ENCODE measurements at places on chromosomes 2 and 18. TPM values are rescaled to one million over a fixed set of nuclear protein-coding genes. Genes with fewer than 3 reads are reported as not detected.
A peak's percentile ranks its signal among the peaks of the same experiment; 100 is the strongest.

Gene CUL3
- 72.6 TPM for total RNA-seq

Gene CCDC85A
- total RNA-seq, result 1.4 TPM

Gene CEP68
- total RNA-seq, result 31.6 TPM

Gene RBKS
- total RNA-seq, result 1.9 TPM

Gene MRO
- 3.2 TPM for total RNA-seq

Gene DUSP2
- 18.0 TPM for total RNA-seq

Gene FAM98A
- 51.1 TPM for total RNA-seq

DNA sequence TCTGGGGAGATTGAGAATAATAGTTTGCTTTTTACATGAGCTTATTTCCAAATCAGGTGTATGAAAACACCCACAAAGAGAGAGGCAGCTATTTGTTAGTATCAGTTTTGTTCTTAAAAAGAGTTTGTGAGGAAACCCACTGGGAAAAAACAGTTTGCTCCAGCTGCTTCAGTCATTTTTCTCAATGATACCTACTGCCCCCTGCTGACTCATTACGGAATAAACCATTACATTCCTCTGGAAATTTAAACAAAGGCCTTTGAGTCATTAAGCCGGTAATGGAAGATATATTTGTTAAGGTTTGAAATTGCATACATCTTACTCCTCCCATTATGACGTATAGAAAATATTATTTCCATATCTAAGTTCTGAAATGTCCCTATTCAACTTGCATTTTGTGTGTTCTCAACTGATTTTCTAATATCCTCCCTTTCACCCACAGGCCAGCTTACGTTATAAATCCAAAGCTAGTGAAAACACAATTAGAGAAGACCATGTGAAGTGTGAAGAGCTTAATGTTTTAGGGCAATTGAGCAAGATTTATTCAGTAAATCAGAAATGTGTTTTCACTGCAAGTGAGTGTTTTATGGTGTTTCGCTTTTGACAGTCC lies 761.6 kb downstream of the DSC3 start:
- no peaks in the 10 kb centered on the region for H3K4me1 ChIP-seq
- no peaks in the 10 kb centered on the region for H3K36me3 ChIP-seq

DNA sequence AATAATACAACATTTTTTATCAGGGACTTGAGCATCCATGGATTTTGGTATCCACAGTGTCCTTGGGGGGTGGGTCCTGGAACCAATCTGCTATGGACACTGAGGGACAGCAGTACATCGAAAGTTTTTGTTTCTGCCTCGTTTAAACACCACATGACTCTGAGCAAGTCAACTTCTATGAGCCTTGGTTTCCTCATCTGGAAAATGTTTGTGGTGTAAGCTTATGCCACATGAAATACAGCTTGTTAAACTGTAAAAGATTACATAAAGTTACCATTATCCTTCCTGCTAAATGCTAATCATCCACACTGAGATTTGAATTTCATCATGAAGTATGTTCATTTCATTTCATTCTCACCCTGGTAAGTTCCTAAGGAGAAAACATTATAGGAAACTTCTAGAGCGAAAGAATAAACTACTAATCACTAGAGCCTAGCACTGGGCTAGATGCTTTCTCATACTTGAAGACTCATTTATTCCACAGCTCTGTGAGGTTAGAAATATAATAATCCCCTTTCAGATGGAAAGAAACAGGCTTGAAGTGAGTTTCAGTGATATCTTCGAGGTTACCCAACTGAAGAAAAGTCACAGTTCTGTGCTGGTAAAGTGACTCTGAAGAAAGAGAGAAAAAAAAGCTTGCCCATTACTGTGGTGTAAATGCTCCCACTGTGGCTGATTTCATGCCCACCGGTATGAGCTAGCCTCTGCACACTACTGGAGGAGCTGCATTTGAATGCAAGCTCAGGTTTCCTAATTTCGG lies 29.2 kb downstream of the MCFD2 start:
- no peaks in the 10 kb centered on the region for H3K27me3 ChIP-seq
- no peak overlapping the region for H3K27ac ChIP-seq
- H3K36me3 ChIP-seq, result no peaks in the 10 kb centered on the region
- peaks cover 7% of the 10 kb centered on the region for H3K4me1 ChIP-seq
- no peak overlapping the region for H3K4me3 ChIP-seq
- no peak for DNase-seq

GRCh38 chr18:46466234-46467160 lies 190.5 kb downstream of the LOXHD1 start:
- DNase-seq, result no peak
- no peaks in the 10 kb centered on the region for H3K4me1 ChIP-seq
- no peaks in the 10 kb centered on the region for H3K27me3 ChIP-seq

GRCh38 chr2:3073704-3074103 lies 303.9 kb downstream of the EIPR1 start:
- no peaks in the 10 kb centered on the region for H3K4me1 ChIP-seq
- H3K4me3 ChIP-seq, result no peak overlapping the region
- no peak for DNase-seq

DNA sequence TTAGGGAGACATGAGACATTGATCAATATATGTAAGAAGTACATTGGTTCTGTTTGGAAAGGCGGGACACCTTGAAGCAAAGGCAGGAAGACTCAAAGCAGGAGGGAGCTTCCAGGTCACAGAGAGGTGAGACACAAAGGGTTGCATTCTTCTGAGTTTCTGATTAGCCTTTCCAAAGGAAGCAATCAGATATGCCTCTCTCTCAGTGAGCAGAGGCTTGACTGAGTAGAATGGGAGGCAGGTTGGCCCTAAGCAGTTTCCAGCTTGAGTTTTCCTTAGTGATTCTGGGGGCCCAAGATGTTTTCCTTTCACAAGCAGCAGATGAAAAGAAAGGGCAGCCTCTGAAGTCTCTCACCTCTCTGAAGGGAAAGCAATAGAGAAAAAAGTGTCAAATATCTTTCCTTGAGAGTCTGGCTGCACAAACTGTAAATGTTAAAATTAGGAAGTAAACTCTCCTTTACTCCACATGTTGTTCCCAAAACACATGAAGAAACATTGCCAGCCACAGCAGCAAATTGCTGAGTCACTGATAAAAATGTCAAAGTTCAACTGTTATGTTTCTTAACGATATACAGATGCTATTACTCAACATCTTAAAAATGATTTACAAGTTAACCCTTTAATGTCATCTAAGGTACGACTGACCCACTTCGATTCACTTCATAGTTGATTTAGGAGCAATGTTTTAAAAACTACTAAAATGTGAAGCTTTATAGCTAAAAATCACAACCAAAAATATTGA lies 40.3 kb downstream of the CYB5A start:
- peak; percentile 46 for DNase-seq
- no peaks in the 10 kb centered on the region for H3K36me3 ChIP-seq
- H3K4me1 ChIP-seq, result peaks cover 28% of the 10 kb centered on the region
- H3K27me3 ChIP-seq, result no peaks in the 10 kb centered on the region
- H3K27ac ChIP-seq, result peak overlapping the region; percentile 75
- H3K4me3 ChIP-seq, result no peak overlapping the region

DNA sequence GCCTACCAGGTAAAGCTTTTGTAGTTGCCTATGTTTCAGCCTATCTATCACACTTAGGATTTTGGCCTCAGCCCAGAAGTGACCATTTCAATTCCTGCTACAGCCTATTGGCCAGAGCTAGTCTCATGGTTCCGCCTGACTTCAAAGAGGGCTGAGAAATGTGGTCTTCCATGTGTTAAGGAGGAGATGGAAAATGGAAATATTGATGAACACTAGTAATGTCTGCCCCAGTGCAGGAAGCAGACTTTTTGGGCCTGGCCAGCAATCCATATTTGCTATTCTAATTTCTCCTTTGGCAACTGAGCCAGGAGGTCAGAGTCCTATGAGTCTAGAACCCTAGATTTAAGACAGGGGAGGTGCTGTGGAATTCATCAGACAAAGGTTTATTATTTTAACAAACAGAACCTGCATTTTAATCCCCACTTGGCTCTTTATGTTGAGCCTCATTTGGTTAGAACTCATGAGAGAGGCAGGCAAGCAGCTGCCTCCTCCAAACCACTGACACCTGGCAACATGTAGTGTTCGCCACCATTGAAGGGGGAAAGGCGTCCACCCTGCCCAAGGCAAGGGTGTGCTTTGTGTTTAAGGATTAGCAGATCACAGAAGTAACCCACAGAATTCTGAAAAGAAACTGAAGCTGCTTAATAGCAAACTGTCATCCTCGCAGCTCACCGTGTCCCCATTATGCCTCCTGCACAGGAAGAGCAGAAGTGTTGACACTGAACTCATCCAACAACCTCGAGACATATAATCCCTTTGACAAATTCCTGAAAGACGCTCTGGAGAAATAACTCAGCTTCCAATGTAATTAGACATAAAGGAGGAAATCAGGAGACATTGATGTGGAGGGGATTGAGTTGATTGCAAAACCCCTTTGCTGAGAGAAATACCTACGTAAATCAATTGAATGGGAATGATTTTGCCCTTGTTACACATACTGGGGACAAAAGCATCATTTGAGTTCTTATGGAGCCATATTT lies 47.7 kb upstream of the SCG2 start:
- H3K27me3 ChIP-seq, result no peaks in the 10 kb centered on the region
- no peaks in the 10 kb centered on the region for H3K36me3 ChIP-seq

- no peaks in the 10 kb centered on the region for H3K4me1 ChIP-seq
- no peak for DNase-seq
- H3K4me3 ChIP-seq, result no peak overlapping the region
Measured at GRCh38 chr2:221018262-221018661, 553.8 kb downstream of the EPHA4 start.

GRCh38 chr2:40534528-40534927 lies 82.6 kb upstream of the SLC8A1 start:
- no peak overlapping the region for H3K27ac ChIP-seq
- H3K4me1 ChIP-seq, result no peaks in the 10 kb centered on the region
- DNase-seq, result no peak
- no peak overlapping the region for H3K4me3 ChIP-seq

DNA sequence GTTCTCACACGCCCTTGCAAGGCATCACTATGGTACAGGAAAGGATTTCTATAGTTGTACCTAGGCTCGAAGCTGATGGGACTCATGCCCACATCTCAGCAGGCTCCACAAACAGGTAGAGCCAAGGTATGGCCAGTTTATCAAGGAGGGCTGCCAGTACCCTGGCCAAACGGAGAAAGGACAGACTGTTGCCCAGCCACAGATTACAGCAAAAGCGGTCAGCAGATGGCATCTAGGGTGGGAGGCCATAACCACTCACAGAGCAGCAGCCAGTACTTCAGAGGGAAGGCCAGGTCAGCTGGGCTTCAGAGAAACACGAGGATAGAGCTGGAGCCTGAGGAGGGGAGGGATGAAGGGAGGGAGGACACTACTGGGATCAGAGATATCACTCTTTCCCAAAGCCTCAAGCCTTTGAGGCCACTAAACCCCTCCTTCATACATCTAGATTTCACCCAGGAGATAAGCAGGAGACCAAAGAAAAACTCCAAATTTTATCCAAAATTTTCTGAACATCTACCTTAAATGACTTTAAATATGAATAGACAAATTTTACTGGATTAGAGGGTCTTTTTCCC lies 904.2 kb upstream of the NXPH2 start:
- no peaks in the 10 kb centered on the region for H3K36me3 ChIP-seq
- no peak for DNase-seq
- no peak overlapping the region for H3K27ac ChIP-seq
- no peaks in the 10 kb centered on the region for H3K4me1 ChIP-seq
- H3K4me3 ChIP-seq, result no peak overlapping the region

DNA sequence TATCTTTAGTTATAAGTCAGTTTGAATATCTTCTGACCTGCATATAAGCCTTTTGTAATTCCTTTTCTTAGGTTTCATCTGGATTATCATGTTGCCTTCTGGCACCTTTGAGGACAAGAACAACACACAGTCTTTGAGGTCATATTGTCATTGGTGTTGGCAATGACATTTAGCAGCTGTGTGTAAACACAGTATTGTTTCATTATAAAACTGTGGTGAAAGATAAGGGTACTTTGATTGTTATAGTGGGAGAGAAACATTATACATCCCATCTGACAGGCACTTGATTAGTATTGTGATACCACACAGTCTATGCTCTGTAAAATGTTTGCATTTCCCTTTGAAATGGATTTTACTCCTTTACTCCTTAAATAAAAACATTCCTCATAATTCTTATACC lies 313.5 kb downstream of the RPRM start:
- no peak overlapping the region for H3K27ac ChIP-seq
- H3K27me3 ChIP-seq, result no peaks in the 10 kb centered on the region
- no peak overlapping the region for H3K4me3 ChIP-seq
- H3K4me1 ChIP-seq, result peaks cover 2% of the 10 kb centered on the region
- DNase-seq, result no peak
- H3K36me3 ChIP-seq, result no peaks in the 10 kb centered on the region

- H3K27ac ChIP-seq, result no peak overlapping the region
- no peak overlapping the region for H3K4me3 ChIP-seq
- H3K36me3 ChIP-seq, result no peaks in the 10 kb centered on the region
- no peak for DNase-seq
- peaks cover 7% of the 10 kb centered on the region for H3K4me1 ChIP-seq
- no peaks in the 10 kb centered on the region for H3K27me3 ChIP-seq
Measured at GRCh38 chr2:88600038-88600465, 27.2 kb downstream of the EIF2AK3 start.

- no peaks in the 10 kb centered on the region for H3K36me3 ChIP-seq
- DNase-seq, result no peak
- H3K27me3 ChIP-seq, result no peaks in the 10 kb centered on the region
- no peak overlapping the region for H3K27ac ChIP-seq
- H3K4me1 ChIP-seq, result no peaks in the 10 kb centered on the region
- no peak overlapping the region for H3K4me3 ChIP-seq
Measured at GRCh38 chr2:236341721-236342120, 77.5 kb upstream of the ASB18 start.

DNA sequence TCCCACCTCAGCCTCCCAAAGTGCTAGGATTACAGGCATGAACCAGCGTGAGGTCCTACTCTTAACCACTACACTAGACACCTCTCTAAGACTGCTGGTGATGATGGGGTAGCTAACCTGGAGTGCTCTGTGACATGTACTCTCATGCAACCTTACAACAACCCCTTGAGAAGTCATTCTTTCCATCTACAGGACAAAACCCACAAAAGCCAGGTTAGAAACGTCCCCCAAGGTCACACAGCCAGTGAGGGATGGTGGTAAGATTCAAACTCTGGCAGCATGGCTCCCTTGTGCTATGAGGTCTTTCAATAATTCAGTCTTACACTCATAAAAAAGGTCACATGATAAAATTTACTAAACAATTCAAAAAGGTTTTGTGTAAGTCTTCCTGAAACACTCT lies 94.8 kb upstream of the SERTAD2 start:
- no peaks in the 10 kb centered on the region for H3K27me3 ChIP-seq

Measured in ovary (tissue), 10 donors.